ENCODE measurements at places on chromosomes 11 and 22.
A peak's percentile ranks its signal among the peaks of the same experiment; 100 is the strongest.

DNA sequence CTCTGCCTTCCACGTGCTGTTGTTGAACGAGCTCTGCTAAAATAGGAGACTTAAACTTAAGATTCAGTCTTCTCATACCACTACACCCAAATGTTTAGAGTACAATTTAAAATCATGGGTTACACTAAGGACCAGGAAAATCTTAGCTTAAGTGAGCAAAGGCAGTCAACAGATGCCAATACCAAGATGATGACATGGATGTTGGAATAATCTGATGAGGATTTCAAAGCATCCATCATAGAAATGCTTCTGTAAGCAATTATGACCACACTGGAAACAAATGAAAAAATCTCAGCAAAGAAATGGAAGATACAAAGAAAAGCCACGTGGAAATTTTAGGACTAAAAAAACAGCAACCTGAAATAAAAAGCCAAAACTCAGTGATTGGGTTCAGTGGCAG, 109.8 kb downstream of the ATXN10 start:
- DNase-seq: peak; percentile 43

- DNase-seq: peak; percentile 73
These were observed 261.4 kb downstream of the DDX10 start for GRCh38 chr11:108926171-108926840.

DNA sequence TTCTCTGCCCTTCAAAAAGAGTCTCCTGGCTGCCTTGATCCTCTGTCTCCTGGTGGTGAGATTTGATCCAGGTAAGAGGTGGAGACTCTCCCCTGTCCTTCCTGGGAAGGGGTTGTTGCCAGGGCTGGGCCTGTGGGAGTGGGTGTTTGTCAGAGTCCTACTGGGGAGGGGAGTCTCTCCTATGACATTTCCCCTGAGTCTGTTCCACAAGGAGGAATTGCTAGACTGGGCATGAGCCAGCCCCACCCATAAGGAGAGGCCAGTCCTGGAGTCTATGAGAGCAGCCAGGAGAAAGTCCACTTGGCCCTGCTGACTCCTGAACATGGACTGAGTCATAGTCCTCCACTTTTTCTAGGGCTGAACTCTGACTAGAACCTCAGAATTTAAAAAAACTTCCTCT, 7.4 kb downstream of the PEX26 start:
- DNase-seq: no peak

DNA sequence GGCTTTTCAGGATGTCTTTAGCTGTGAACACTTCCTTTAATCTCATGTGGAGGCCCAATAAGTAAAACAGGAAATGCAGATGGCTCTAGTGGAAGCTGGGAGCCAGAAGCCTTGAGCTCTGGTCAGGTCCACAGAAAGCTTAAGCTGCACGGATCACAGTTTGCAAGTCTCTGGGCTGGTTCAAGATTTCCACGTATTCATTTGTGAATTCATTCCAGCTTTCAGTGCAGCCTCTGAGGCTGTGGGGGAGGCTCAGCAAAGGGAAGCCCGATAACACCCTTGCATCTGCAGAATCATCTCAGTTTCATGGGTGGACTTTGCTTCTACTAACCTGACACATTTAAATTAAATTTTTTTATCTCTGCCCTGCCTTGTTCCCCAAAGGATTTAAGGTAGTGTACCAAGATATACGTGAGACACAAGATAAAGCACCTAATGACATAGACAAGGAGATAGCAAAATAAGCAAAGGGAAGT, 65.6 kb downstream of the ISX start:
- DNase-seq: no peak

DNA sequence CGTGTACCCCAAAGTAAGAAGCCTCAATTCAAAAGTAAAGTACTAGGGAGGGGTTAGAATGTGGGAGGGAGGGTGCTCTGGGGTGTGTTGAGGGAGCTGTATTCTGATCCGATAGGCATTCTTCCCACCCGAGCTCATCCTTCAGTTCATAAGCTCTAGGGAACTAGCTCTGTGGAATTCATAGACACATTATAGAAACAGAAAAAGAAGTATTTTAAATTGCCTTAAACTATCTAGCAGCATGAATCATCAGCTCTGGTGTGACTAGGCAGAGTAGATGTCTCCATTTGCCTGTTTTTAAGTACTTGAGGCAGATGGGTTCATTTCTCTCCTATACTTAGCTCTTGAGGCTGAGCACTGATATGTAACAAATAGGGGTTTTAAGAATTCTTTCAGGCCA, 7.3 kb upstream of the SGSM3 start:
- peak; percentile 81 for DNase-seq

DNA sequence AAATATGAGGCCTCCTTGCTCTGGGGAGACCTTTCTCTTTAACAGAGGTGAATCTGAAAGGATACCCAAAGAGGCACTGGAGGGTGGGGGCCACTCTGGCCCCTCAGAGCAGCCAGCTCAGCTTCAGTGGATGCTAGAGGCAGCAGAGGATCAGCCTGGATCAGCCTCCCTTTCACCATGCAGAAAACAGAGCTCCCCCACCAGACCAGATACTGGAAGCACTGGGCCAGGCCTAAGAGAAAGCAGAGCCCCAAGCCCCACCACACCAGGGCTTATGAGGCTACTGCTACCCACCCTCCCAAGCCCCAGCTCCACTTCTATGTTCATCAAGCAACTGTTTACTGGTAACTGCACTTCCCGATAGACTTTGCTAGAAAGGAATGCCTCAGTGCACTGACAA, 4.0 kb upstream of the SLC43A3 start:
- DNase-seq: no peak

DNA sequence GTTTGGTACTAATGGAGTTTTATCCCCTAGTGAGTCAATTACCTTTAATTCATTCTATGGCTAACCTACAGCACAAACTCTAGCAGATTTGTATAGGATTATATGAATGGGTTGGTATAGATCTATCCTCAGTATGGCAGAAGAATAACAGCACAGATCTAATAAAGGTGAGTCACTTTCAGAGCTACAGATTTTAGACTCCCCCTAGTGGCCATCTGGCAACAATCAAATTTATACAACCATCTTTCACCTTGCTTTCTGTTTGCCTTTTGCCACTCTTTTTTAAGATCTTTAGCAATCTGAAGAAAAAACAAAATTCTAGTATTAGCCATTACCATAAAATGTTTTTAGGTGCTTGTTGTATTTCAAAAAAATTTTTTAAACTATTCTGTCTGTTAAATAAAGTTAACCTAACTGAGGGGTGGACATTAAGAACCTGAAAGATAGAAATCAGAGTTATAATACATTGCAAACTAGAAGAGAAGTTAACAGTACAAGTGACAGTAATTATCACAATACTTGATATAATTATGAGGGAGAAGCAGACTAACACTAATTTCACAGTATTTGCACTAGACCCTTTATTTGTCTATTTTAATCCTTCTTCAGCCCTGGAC, 25.8 kb downstream of the DDIAS start:
- peak; percentile 57 for DNase-seq

- DNase-seq: peak; percentile 30
These were observed 24.4 kb upstream of the PSMA1 start for GRCh38 chr11:14544611-14545010.

- DNase-seq: peak; percentile 82
These were observed 35.6 kb upstream of the SYT7 start for GRCh38 chr11:61616434-61616833.

GRCh38 chr22:46795140-46795539, 32.7 kb downstream of the TBC1D22A start:
- no peak for DNase-seq

DNA sequence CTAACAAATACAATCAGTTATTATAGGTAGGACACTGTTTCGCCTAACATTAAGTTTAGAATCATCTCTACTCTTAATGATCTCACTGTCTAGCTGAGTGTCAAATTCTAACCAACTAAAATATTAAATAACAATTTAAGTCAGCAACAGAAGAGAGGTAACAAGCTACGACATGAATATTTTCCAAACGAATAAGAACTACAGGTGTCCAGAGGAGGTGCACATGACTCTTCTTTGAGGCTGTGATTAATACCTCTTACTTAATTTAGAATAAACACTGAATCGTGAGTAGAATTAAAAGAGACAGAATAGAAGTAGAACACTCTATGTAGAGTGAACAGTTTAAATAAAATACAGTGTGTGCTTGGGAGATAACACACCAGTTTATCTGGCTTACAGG, 619.0 kb upstream of the ARHGAP42 start:
- DNase-seq: no peak

DNA sequence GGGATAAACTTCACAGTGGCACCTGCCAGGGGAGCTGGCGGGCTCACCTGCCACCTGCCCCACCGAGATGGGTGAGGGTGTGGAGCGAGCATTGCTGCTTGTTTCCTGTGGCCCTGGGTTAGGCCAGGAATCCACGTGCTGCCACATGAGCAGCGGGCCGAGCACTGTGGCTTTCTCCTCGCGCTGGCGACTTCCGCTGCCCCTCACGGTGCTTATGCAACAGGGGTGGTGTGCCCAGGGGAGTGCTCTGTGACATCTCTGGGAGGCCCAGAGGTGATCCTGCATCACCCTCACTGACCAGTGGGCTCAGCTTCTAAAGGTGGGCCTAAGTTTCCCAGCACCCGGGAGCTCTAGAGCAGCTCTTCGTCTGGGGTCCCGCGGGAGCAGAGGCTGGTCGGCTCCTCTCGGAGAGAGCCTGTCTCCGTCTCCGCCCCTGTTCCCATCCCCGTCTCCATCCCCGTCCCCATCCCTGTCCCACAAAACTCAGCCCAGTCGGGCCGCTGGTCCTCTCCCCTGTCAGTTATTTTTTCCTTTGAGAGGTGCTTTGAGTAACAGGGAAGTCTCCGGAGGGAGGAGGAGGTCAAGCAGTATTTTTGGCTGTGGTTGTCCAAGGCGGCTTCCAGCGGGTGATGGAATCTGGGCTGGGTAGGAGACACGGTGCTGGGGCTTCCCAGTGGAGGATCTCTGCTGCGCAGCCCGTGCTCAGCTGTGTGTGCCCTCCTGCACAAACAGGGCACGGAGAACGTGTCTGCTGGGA, 42.5 kb downstream of the AP2A2 start:
- no peak for DNase-seq

DNA sequence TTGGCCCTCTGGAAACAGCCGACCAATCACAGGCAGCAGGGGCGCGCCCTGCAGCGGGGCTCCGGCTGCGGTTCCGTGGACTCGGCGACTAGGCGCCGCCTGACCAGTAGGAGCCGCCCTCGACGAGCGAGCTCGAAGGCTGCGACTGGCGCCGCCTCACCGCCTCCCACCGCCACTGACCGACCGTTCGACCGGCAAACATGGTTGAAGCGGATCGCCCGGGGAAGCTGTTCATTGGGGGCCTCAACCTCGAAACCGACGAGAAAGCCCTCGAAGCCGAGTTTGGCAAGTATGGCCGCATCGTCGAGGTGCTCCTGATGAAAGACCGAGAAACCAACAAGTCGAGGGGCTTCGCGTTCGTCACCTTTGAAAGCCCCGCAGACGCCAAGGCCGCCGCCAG, at the start of gene RBMXL2:
Gene RBMXL2 (plus strand): TSS at position 78 of the 400 bp plus-strand sequence. CDS start 123 bp downstream, at position 201.
- DNase-seq: no peak

DNA sequence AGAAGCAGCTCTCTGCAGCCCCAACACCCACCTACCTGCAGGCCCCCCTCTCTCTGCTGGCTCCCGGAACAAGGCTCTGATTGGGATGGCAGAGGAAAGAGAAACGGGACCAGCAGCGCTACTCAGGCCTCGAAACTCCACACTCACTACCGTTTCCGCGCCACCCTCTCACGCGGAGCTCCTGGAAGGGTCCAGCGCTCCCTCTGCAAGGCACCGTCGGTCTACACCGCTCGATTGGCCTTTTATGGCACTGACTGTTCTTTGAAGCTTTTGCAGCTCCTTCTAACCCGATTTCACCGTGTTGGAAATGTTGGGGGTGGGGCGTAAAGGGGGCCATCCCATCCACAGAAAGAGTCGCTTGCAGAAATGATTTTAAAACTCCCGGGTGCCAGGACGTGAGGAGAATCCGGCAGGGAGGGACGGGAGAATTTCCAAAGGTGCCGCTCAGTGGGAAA, 323 bp upstream of the PANX1 start:
- no peak for DNase-seq

DNA sequence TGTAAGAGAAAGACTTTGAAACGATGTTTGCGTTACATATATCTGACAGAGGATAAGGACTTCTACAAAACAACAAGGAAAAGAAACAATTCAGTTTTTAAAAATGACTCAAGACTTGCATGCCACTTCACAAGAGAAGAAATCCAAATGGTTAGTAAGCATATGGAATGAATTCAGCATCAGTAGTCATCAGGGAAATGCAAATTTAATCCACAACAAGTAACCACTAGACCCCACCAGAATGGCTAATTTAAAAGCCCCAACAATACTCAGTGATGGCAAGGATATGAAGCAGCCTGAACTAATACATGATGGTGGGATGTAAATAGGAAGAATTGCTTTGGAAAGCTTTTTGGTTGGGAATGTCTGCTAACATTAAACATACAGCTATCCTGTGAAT, 142.6 kb downstream of the ATXN10 start:
- no peak for DNase-seq

DNA sequence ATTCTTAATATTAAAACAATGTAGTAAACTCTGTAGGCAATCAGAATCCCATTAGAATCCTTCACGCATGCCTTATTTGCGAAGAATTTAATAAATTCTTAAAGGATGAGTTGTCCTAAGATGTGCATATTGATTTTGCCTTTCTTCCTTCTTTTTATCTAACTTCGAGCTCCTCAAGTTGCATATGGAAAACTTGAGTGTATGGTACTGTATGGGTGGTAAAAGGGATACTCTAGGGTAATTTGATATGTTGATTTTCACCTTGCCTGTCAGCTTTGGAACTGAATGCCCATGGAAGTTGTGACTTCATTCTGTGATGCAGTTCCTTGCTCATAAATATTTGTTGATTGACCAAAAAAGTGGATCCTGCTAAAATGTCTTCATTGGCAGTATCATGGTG, 193.8 kb downstream of the DDX10 start:
- DNase-seq: no peak

DNA sequence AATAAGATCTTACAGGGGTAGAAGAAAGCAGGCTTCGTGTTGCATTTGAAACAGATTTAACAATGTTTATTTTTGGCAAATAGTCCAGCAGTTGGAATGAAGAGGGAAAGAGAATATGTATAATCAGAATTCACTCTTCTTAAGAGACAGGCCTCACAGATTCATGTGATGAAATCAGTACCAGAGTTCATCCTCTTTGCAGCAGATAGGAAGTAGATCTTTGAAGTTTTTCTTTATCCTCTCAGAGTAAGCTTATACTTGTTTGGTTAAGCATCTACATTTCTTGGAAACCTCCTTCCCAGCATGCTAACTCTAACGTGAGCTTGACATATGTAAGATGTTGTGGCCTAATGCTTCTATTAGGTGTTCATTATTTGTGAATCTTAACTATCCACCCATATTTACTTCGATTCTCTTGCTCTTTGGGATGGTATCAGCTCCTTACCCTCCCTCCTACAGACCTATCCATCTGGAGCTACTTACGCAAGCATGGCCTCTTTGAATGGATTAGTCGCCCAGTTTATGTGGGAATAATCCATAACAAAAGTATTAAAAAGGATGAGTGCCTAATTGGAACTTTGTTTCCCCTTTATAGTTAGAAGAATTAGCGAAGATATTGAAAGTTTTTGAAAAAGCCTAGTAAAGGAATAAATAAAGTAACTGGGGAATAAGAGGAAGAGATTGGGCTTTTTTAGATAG, 80.1 kb downstream of the PRMT3 start:
- DNase-seq: no peak

- no peak for DNase-seq
These were observed 1.2 kb downstream of the CDC42EP2 start for GRCh38 chr11:65315866-65316226.

- peak; percentile 56 for DNase-seq
These were observed 16.5 kb upstream of the BMAL1 start for GRCh38 chr11:13260963-13261588.

- no peak for DNase-seq
These were observed 85.0 kb downstream of the INSC start for GRCh38 chr11:15199693-15200092.
